Spinal cord (tissue), 10 donors: ENCODE measurements at places on chromosomes 5 and 9. TPM values are rescaled to one million over a fixed set of nuclear protein-coding genes. Genes with fewer than 3 reads are reported as not detected.
A peak's percentile ranks its signal among the peaks of the same experiment; 100 is the strongest.

HARS1 gene
- 100 TPM for polyA plus RNA-seq

GRK6 gene
- polyA plus RNA-seq = 42.4 TPM

NRG2 gene
- polyA plus RNA-seq = 11.5 TPM

CCDC183 gene
- polyA plus RNA-seq = 3.4 TPM

PMPCA gene
- 57.4 TPM for polyA plus RNA-seq

KCNT1 gene
- polyA plus RNA-seq = 24.7 TPM

GRCh38 chr5:66959653-66960052, 236.9 kb downstream of the CD180 start:
- DNase-seq = peak; percentile 70

DNA sequence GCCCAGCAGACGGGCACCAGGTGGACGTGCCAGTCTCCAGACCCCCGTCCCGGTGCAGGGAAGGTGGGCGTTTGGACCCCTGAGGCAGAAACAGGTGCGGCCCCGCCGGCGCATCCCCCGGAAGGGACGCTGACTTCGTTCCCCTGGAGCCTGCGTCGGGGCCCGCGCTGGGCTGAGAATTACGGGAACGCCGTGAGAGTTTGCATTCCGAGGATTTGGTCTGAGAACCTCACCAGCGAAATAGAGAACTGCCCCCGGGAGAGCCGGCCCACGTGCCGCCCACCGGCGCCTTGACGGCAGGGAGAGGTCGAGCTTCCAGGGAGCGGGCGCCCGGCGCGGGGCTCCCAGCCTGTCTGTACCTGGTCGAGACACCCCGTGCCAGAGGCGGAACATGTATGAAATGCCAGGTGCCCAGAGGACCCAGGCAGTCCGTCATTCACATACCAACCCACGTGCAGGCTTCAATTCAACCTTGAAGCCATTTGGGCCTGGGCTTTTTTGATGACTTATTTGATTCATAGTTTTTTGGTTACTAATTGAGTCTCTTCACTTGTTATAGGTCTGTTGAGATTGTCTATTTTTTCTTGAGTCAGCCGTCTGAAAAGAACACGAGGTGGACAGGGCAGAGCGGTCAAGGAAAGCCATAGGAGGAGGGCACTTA, 877 bp upstream of the CAMSAP1 start:
- no peak for DNase-seq

GRCh38 chr9:134962065-134962972, 44.6 kb upstream of the FCN1 start:
- no peak for DNase-seq

DNA sequence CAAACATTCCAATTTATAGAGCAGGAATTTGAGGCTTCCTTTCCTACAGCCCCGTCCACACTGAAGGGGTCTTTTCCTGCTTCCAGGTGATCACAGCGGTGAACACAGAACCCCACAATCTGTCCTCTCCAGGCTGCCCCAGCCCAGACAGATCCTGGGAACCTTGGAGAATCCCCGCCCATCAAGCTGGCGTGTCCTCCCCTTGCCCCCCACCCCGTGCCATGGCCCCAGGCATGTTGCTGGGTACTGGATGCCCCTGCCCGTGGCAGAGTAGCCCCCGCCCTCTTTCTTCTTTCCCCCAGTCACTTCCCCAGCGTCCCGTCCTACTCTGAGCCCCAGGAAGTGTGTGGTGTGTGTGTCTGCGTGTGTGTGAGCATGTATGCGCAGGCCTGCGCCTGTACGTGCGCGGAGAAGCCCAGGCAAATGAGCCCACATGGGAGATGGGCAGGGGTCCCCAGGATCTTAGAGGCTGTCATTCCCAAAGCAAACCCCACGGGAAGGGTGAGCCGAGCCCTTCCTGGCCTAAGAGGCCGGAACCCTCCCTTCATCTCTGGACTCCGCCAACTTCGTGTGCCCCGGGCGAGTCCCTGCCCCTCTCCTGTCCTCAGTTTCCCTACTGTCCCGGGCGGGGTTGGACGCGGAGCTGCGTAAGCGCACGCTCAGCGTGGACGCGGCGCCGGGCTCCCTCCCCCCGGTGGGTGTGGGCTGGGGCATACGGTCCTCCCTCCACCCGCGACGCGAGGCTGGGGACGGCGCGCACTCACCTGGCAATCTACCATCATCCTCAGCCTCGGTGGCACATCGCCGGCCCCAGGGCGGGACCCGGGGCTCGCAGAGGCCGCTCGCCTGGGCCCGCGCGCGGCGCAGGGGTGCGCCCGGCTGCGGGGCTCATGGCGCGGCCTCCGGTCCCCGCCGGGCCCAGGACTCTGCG, 15.2 kb downstream of the GBGT1 start:
- peak; percentile 79 for DNase-seq

- DNase-seq = no peak
Measured at GRCh38 chr9:112184946-112185345, 9.8 kb upstream of the SUSD1 start.

DNA sequence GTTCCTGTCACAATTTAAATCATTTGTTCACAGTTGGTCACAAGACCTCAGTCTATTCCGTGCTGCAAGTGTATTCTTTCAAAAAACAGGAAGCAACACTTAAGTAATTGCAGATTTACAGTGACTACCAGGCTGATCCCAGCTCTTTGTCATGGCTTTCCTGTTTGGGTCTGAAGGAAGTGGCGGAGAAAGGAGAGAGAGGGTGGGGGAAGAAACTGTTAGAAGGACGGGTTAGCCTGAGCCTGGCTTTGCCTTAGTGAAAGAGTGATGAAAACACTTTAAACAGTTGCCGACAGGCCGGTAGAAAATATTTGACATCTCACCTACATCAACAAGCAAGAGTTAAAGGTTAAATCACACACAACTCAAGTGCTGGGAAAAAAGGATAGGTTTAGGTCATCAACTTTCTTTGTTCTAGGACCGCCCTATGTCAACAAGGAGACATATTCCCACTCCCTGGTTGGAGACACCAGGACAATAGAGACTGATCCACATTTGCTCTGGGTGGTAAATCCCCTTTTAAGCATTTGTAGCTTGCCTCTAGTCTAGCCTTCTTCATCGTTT, 102.2 kb upstream of the DAB2 start:
- no peak for DNase-seq

- DNase-seq = no peak
Measured at GRCh38 chr5:158164296-158165047, 305.5 kb upstream of the CLINT1 start.

- DNase-seq = no peak
Measured at GRCh38 chr9:136536721-136537241, 9.1 kb downstream of the NOTCH1 start.

DNA sequence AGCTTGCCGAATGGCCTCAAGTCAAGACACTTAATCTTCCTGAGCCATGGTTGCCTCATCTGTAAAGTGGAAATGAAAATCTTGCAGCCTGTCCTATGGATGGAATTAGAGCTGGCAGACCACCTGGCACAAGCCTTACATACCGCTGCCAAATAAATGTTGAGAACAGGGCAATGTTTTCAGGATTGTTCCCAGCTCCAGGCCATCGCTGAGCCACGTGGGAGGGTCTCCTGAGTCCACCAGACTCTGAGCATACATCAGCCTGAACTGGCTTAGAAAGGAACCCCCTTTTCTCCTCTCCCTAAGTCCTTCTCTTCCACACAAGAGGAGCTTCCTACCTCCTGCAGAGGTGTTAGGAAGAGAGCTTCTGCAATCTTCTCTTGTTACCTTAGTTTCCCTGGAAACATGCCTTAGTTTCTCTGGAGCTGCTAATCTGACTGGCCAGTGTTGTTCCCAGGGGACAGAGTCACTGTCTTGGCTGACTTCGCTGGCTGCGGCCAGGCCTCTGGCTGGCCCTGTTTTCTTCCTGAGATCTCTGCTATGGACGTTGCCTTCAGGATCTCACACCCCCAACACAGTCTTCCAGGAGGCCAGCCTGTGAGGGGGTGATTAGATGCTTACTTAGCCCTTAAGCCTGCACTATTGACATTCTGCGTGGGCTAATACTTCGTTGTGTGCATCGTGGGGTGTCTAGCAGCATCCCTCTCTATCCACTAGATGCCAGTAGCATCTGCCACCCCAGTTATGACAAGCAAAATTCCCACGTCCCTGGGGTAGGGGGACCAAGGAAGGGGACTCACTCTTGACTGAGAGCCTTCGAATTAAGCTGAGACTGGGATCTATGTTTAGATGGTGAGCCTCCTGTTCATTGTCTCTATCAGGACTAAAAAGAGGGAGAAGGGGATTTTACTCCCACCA, 62.2 kb downstream of the BOD1 start:
- no peak for DNase-seq

DNA sequence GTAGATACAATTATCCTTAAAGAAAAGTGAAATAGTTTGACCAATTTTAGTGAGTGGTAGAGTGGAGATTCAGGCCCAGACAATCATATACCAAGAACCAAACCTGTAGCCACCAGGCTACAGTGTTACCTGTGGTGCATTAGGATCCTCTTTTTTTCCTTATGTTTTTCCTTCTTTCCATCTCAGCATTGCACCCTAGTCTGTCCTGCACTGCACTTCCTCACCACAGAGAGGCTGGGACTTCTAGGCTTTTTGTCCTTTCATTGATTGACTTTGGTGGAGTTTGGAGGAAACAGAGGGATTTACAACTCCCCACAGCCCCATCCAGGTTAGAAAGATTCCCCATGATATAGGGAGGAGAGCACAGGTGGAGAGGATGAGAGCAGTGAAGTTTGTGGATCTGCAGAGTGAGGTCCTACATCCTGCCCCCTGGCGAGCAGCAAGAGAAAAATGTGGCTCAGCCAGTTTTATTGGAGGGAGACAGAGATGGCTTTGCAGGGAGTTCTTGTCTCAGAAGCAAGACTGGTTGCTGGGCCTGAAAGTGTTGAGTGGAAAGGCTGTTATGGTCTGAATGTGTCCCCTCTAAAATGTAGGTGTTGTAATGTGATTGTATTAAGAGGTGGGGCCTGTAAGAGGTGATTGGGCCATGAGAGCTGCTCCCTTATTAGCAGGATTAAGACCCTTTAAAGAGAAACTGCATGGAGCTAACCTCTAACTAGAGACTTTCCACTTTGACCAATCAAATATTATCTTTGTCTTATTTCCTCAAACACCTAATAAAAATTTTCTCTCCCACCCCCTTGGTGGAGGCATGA, 36.2 kb downstream of the KIF4B start:
- no peak for DNase-seq

DNA sequence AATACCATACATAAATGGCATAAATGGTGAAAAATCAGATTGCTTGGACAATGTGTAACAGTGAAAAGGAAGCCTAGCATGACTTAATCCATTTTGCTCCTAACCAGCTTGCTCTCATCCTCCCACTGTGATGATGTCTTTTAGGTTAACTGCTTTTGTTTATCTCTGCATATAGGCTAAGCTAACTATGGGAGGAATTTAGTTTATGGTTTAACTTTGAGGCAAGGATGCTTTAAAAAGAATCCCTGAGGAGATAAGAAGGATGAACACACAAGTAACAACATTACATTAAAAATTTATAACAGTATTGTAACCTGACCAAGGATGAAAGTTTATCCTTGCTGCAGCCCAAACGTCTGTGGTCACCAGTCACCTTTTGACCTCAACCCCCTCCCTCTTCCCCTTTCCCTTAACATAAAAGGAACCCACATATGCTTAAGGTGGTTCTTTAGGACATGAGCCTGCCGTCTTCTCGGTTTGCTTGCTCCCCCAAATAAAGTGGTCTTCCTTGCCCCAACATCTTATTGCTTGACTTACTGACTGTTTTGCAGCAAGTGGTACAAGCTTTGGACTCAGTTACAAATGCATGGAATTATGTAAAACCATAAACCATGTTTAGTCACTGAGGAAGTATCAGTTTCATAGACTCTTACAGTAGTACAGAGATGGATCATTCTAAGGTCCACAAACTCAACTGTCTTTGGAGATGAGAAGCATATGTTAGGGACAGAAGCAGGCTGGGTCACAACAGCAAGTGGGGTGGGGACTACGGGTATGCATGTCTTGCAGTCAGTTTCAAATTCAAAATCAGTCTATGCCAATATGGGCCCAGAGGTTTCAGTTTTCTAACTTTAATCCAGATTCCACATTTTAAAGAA, 31.3 kb downstream of the AGXT2 start:
- no peak for DNase-seq

DNA sequence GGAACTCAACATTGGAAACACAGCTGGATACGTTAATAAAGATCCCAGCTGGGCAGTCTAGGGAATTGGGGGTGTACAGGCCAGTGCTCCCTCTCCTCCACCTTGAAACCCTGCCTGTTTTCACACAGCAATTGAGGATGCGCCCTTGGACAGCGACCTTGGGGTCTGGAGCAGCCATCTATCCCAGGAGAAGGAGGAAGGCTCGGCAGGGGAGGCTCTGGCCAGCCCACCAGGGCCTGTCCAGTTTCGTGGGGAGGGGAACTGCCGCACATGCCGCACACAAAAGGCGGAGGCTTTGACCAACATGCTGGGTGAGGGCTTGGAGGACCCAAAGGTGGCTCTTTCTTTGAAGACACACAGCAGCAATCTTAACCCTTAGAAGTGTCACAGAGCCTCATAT, 1.4 kb downstream of the COL23A1 start:
- DNase-seq = no peak

- DNase-seq = peak; percentile 42
Measured at GRCh38 chr9:124011460-124012301, at the start of gene LHX2. Gene LHX2, plus strand, starts transcription at chr9:124011768. Its CDS starts 581 bp downstream, at chr9:124012349.
